Activated CD4-positive, alpha-beta T cell treated with anti-CD3 and anti-CD28 coated beads, Interleukin-10, Interleukin-2, amounts not matched to agents 100 ng/mL and 50 ng/mL, durations not matched to agents 16 hours and 8 hours (primary cell): ENCODE measurements at places on chromosomes 5 and 9.

- DNase-seq: no peak
Measured at GRCh38 chr5:107363768-107364167, 307.0 kb downstream of the EFNA5 start.

DNA sequence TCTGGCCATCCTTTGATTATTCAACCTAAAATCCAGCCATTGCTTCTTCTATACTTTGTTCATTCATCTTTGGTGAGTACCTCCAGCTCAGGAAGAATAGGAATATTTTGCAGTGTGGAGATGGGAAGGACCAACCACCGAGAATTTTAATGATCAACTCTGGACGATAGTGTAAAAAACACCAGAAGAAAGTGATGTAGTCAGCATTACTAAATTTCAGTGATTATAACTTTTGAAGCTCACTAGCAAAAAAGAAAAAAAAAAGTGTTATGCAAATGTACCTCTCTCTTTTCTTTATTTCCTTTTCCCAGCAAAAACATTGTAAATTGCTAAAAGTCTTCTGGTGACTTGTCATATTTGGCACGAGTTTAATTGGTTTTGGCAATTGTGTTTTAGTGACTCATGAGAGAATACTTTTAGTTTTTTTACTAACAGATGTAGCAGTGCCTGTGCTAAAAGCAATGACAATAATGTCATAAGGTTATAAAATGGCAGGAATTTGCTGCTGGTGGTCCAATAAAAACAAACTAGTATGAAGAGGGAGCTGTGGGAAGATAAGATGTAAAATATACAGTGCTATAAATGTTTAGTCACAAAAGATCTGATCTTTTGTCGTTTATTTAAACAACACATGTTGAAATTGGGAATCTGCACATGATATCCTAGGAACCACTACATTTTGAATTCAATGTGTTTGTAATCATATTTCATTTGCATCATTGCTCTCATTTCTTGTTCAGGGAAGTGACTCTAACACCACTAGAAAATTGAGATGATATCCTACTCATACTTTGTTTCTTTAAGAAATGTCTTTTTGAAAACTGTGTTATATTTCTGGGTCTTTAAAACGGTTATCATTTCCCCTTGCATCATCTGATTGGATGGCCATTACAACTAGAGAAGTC, 81.3 kb upstream of the ERCC6L2 start:
- no peak for DNase-seq

GRCh38 chr5:28286566-28286965, 1248.2 kb upstream of the CDH9 start:
- DNase-seq: no peak

- no peak for DNase-seq
Measured at GRCh38 chr5:80324912-80325311, 5.1 kb downstream of the SPZ1 start.

DNA sequence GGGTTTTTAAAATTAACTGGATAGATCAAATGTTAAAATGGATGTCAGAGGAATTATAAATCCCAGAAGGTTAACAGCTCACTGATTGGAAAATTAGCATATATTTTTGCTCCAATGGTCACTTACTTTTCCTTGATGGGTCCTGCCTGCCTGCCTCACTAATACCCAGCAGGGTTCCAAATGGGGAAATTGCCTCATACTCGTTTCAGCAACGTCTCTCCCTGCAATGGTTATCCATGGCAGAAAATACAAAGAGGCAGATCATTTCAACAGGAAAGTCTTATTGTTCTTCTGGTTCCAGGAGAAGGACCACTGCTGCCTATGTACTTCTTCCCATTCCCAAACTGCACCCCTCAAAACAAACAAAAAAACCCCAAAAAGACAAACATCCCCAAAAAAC, 71.3 kb downstream of the ERP44 start:
- DNase-seq: no peak

GRCh38 chr5:27705661-27706060, 667.3 kb upstream of the CDH9 start:
- no peak for DNase-seq

DNA sequence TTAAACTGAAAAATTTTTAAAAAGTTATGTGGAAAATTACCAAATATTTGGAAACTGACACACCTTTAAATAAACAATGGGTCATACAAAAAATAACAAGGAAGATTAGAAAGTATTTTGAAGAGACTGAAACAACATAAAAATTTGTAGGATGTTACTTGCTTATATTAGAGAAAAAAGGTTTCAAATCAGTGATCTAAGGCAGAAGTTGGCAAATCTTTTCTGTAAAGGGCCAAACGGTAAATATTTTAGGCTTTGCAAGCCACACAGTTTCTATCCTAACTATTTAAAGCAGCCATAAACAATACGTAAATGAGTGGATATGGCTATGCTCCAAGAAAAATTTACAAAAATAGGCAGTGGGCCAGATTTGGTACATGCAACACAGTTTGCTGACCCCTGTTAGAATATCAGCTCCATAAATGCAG, 81.3 kb downstream of the OXCT1 start:
- no peak for DNase-seq

GRCh38 chr9:105242557-105242956, 1.9 kb upstream of the SLC44A1 start:
- no peak for DNase-seq

GRCh38 chr5:6379246-6379645, 899 bp upstream of the MED10 start:
- DNase-seq: no peak

GRCh38 chr5:93201061-93201460, 380.0 kb downstream of the NR2F1-AS1 start:
- no peak for DNase-seq

DNA sequence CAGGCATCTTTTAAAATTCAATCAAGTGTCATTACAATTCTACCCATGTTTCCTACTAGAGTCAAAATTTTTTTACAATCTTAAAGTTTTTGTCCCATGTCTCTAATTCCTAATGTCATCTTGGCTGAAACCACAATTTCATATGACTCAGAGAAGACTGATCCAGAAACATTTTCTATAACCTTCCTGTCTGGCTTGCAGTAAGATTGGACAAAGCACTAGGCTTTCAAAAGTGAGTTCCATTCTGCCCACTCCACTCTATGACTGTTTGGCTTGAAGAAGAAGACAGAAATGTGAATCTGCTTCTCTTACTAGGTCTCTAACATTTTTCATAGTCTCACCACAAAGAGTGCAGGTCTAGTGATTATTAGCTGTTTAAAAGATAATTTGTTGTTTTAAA, 88.8 kb downstream of the NR3C1 start:
- no peak for DNase-seq

DNA sequence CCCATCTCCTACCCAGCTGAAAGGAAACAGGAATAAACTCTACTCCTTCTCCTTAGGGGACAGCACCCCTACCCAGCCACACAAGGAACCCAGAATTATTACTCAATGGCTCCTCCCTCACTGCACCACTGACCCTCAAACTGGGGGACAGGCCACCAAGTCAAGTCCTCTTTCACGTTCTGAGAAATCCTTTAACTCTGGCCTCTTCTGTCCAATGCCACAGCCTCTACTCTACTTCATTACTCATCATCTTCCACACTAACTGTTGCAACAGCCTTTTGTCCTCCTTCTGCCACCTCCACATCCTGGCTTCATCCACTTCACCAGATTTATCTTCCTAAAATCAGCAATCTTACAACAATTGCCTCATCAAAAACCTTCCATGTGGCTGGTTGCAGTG, 6.8 kb downstream of the TTC39B start:
- no peak for DNase-seq

GRCh38 chr9:113604393-113604792, 140.9 kb downstream of the RGS3 start:
- no peak for DNase-seq

GRCh38 chr5:170986598-170986997, 124.8 kb downstream of the RANBP17 start:
- DNase-seq: no peak
